ENCODE measurements at places on chromosomes 5 and 9.
A peak's percentile ranks its signal among the peaks of the same experiment; 100 is the strongest.

- peak; percentile 44 for DNase-seq
These were observed 759.3 kb upstream of the TYRP1 start for GRCh38 chr9:11933926-11934325.

DNA sequence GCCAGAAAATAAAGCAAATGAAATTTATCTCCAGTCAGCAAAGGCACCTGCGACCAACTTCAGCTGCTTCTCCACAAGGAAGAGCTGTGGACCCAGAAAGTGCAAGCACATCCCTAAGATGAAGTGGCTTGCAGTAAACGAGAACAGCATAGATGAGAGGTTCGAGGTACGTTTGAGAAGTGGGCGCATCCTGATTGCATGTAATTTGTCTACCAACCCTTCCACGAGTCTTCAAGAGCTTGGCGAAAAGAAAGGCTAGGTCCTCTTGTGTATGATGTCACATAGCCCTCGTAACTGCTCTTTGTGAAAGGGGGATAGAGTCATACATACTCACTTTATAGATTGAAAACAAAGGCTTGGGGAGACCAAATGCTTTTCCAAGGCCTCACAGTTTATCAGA, 6.0 kb upstream of the LCP2 start:
- no peak for DNase-seq

- DNase-seq: no peak
These were observed 2.4 kb downstream of the LTC4S start for GRCh38 chr5:179795863-179796833.

- DNase-seq: no peak
These were observed 60.8 kb downstream of the ANKRD33B start for GRCh38 chr5:10624679-10625078.

Measured in kidney epithelial cell (primary cell).